ENCODE measurements at places on chromosomes 3 and 15. TPM values are rescaled to one million over a fixed set of nuclear protein-coding genes. Genes with fewer than 3 reads are reported as not detected.

- no peak for DNase-seq
These were observed 87.3 kb upstream of the CGNL1 start for GRCh38 chr15:57288926-57289580.

DNA sequence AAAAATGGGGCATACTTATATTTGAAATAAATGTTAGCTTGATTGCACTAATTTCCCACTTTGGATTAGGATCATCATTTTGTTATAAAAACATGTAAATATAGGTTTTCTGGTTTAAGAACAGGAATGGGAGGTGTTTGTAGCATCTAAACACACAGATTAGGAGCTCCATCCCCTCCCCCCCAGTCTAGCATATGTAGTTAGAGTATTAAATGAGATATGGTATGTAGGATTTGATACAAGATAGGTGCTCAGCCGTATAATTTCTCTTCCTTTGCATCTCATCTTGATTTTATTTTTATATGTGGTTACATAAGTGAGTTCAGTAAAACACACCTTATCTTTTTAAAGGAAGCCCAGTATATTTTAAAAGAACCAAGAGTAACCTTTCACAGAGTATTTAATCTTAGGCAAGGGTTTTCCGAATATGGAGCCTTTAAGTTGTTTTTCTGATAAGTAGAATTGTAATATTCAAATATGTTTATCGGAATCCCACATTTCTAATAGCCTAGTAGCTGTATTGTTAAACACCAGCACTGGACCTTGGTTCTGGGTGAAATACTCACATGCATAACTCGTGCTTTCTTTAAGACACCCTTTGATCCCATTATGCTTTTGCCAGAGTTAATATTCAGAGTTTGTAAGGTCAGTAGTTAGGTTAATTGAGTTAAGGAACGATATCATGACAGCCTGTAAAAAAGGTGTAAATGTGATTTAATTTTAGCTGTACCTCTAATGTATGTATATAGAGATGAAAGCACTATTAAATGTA, 2.3 kb downstream of the SLC25A36 start:
- no peak for DNase-seq

DNA sequence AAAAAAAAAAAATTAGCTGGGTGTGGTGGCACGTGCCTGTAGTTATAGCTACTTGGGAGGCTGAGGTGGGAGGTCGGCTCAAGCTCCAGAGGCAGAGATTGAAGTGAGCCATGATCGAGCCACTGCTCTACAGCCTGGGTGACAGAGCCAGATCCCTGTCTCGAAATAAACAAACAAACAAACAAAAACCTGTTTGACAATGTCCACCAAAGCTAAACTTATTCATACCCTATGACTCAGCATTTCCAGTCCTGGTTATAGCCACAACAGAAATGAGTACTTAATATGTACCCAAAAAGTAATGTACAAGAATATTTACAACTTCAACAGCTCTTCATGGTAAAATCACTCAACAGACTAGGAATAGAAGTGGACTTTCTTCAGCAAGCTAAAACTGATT, 31.1 kb downstream of the SERP1 start:
- no peak for DNase-seq

DNA sequence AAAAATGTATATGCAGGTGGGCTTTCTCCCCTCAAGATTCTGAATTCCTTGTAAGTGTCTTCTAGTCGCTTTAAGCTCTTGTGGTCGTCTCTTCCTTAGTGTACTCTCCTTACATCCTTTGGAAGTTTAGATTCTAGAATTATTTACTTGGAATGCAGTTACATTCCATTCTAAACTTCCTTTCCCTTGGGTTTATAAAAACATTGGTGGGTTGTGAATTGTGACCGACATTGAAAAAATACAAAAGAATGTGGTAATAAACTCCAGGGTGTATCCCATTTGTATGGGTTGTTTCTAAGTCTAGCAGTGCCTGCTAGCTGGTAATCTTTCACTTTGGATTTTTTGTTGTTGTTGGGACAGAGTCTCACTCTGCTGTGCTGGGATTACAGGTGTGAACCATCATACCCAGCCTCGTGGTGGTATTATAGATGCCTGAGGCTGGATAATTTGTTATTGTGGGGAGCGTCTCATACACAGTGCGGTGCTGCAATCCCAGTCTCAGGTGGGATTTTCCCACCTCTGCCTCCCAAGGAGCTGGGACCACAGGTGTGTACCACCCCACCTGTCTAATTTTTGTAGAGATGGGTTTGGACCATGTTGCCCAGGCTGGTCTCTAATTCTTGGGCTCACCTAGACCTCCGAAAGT, 9.1 kb downstream of the CHD2 start:
- DNase-seq: no peak

GRCh38 chr15:25712961-25713355, 150.2 kb downstream of the ATP10A start:
- DNase-seq: no peak

DNA sequence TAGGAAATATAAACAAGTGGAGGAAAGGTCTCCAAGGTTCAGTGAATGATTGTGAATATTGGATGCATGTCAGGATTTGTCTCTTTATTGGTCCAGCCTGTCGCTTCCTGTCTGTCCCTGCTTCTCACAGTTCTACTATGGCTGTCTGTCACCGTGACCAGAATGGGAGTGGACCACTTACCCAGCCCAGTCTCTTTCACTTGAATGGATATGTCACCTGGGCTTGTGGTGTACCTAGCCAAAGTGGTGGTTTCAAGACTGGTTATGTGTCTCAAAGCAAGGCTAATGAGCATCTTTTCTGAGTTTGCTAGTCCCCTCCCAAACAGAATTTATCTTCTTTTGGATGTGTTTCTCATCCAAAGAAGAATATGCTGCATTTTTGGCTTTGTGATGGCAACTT, 231.7 kb downstream of the PTPRG start:
- no peak for DNase-seq

- DNase-seq: no peak
These were observed 104.6 kb downstream of the LSM3 start for GRCh38 chr3:14283092-14283812.

GRCh38 chr15:89888214-89888804, 5.5 kb downstream of the AP3S2 start:
- DNase-seq: no peak

GRCh38 chr3:169493521-169494141, 169.9 kb downstream of the MECOM start:
- DNase-seq: no peak

DNA sequence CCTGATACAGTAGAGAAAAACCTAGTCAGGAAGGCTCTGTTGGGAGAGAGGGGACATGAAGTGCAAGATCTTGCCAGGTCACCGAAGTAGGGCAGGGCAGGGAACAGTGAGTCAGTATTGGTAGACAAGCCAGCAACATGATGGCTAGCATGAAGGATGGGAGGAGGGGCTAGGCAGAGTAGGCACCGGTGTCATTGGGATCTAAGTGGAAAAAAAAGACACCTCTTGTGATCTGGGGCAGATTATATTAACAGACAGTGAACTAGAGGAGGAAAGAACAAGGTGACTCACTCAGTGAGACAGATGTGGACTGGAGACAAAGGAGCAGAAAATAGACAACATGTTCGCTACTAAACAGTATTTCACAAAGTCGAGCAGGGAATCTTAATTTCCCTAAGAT, 149.2 kb upstream of the SLC24A5 start:
- DNase-seq: no peak

GRCh38 chr15:52790169-52790708, at the start of gene ONECUT1:
ONECUT1 (minus strand) TSS chr15:52790336; CDS start chr15:52789884, 452 bp downstream.
- DNase-seq: peak; percentile 48

GRCh38 chr3:149306751-149307434, 26.5 kb downstream of the TM4SF18 start:
- DNase-seq: no peak

DNA sequence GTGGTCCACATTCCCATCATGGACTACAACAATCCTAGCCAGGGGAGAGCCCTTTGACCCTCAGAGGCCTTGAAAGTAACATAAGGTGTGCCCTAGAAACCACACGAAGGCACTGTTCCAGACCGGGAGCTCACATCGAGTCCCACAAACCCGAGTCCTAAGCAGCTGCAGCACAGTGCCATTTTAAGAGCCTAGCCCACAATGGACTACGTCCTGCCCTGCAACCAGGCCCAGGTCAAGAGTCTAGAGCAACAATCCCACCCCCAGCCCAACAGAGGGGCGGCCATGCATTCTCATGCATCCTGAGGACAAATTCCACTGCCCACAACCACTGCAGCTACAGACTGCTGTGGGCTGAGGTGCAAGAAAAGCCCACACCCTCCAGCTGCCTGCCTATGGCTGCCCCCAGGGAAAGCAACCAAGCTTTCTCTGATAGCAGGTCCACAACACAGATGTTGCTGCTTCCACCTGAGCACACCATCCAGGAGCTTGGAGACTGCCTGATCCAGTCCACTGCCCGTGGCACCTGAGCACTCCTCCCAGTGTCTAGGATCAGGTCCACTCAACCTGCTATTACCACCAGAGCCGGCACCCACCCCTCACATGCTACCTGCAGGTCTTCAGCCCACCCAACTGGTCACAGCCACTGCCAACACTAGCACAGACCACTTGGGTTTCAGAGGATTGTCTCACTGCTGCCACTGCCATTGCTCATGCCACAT, 56.8 kb downstream of the IGSF11 start:
- no peak for DNase-seq

GRCh38 chr15:71143373-71144310, 28.4 kb downstream of the THSD4 start:
- no peak for DNase-seq

GRCh38 chr3:177141471-177141870, 55.8 kb downstream of the TBL1XR1 start:
- no peak for DNase-seq

GRCh38 chr15:44882499-44882968, 74.0 kb upstream of the TERB2 start:
- peak; percentile 76 for DNase-seq

GRCh38 chr3:4162096-4162495, 141.1 kb upstream of the SETMAR start:
- DNase-seq: no peak

DNA sequence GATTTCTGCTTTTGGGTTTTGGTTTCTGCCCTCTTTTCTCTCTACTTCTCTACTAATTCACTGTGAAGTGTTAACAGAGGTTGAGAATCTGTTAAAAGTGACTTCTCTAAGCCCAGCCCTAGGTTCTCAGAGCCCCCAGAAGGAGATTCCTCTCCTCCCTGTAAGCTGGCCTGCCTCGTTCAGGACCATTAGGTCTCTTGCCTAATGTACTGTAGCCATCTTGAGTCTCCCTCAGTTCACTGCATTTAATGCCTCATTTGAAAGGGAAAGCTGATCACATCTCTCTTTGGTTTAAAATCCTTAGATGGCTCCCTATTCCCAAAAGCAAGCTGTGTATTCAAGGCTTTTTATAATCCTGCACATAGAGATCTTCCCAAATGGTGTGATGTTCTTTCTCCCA, 16.3 kb downstream of the RTP1 start:
- DNase-seq: no peak

GRCh38 chr15:74804935-74805334, 7.7 kb upstream of the LMAN1L start:
- no peak for DNase-seq

DNA sequence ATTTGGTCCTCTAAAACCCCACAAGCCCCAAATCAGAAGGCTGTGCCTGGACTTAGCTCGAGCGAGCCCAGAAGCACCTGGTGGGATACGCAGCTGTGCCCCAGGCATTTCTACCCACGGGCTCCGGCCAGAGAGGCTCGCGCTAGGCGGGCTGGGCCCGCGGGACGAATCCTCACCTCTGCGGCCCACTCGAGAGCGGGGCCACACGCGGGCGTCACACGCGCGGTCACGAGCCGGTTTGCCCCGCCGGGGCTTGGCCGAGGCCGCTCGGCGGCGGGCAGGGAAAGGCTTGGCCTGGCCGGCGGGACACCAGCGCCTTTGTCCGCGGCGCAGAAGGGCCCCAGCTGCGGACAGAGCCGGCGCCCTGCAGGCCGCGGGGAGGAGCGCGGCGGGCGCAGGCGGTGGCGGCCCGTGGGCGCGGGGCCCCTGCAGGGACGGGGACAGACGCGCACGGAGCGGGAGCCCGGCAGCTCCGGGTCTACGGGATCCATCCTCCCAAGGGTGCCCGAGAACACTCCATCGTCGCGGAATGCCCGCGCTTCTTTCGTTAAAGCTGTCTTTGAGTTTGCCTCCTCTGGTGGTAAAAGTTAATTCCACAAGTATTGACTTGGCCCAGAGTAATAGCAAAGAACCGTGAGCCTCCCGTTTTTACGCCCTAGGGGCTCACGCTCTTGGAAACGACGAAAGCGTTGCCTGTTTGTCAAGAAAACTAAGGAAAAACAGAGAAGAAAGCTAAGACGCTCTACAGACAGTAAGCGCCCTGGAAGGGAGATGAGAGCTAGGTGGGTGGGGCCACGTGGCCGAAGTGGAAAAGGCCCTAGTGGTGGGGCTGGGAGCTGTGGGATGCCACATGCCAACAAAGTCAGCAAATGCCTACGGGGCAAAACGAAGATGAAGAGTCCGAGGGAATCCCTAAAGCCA, 26.4 kb downstream of the TYRO3 start:
- DNase-seq: peak; percentile 45

- no peak for DNase-seq
These were observed 66.7 kb upstream of the PRICKLE2 start for GRCh38 chr3:64291956-64292355.

DNA sequence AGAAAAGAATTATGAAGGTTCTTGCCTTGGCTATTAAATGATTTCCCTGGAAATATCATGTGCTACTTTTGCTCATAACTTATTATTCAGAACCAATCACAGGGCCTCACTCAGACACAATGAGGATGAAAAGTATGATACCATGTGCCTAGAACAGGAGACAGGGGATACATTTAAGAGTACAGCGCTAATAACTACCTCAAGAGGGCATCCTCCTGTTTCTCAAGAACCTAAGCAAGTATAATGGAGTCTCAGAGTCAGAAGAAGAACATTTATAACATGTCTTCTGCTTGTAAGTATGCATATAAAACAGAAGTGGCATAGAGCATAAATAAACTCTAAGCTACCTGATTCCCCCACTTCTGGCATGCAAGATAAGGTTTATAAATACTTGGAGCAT, 125.4 kb upstream of the MME start:
- no peak for DNase-seq

ZNF717 gene
- 15.2 TPM for total RNA-seq

TTC14 gene
- 40.5 TPM for total RNA-seq

CHRD gene
- not detected for total RNA-seq

FBXO40 gene
- total RNA-seq: not detected

CNTN4 gene
- not detected for total RNA-seq

ZPLD1 gene
- not detected for total RNA-seq

SNX1 gene
- total RNA-seq: 80.1 TPM

PAQR5 gene
- total RNA-seq: 0.14 TPM

FHIT gene
- total RNA-seq: 7.9 TPM
